Spinal cord (tissue), 10 donors: ENCODE measurements at places on chromosomes 11 and 22.

DNA sequence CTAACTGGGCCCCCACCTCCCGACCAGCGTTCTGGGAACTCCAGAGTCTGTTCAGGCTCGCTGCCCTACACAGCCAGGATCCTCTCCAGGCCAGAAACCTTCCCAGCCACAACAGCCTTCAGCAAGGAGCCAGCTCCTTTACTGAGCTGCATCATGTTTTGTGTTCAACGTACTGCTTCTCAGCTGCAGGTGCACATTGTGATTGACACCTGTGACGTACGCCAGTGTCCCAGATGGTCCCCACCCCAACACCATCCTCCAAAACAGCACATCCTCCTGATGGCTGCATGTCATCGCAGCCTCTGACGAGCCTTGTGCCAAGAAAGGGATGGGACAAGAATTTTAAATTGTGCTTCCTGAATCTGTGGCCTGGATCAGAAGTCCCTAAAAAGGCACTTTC is 117.5 kb downstream of the SPATA19 start:
- DNase-seq = no peak

- DNase-seq = no peak
Measured at GRCh38 chr11:65077451-65077850, 6.4 kb downstream of the CDCA5 start.

DNA sequence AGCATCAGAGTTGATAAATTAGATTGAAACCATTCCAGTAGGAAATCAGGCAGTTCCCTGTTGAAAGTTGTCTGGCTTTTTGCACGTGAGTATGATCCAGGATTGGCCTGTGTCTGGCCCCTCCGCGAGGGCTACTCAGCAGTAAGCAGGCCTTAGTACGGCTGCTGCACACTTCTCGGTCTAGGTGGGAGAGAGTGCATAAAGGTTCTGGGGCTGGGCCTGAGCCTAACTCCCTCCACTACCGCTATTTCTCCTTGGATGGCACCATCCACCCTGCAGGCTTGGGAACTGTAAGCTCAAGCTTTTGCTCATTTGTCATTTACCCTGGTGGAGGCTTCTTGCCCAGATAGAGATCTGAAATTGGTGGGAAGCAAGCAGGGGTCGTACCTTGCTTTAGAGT is 22.0 kb downstream of the TUB start:
- DNase-seq = no peak

DNA sequence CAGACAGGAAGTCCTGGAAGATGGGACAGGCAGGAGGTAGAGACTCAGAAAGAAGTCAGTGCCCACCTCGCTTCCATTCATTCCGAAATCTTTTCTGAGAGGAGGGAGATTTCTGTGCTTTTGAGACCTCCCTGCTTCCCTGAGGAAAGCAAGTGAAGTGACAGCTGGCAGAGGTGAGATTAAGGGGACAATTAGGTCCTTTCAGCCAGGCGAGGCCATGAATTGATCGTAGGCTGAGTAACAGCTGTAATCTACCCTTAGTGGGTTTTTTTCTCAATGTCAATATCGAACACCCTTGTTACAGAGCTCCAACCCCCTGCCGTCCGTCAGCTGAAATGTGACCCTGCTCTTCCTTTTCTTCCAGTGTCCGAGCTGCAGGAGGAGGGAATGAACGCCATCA is 96.0 kb downstream of the PARVA start:
- DNase-seq = peak; percentile 17

GRCh38 chr11:59078435-59078834 is 7.7 kb upstream of the GLYATL1B start:
- no peak for DNase-seq

GRCh38 chr11:27201454-27202302 is 161.1 kb downstream of the BBOX1 start:
- DNase-seq = no peak

GRCh38 chr22:24051568-24051967 is 40.5 kb downstream of the CABIN1 start:
- no peak for DNase-seq

GRCh38 chr11:75022759-75023396 is 34.1 kb downstream of the NEU3 start:
- peak; percentile 73 for DNase-seq

- DNase-seq = no peak
Measured at GRCh38 chr11:91308069-91308468, 916.5 kb upstream of the FAT3 start.

DNA sequence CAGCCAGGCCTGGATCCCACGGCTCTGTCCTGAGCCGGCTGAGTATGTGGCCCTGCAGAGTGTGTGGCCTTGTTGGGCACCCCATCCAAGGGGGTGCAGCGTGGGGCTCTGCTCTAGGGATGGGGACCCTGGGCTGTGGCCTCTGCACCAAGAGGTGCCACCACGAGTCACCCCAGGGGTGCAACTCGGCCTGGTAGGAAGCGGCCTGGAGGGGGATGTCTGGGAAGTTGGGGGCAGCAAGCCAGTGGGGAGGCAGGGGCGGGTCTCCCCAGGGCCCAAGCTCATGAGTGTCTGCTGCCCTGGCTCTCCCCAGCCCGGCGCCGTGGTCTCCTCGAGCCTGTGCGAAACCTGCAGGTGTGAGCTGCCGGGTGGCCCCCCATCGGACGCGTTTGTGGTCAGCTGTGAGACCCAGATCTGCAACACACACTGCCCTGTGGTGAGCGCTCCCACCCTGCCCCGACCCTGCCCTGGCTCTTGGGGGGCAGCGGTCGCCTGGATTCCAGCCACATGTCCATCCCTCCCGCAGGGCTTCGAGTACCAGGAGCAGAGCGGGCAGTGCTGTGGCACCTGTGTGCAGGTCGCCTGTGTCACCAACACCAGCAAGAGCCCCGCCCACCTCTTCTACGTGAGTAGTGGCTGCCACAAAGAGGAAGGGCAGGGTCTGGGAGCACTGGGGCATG is 24.2 kb upstream of the MUC5B start:
- DNase-seq = no peak

GRCh38 chr11:36328966-36329673 is 33.0 kb downstream of the PRR5L start:
- no peak for DNase-seq

- no peak for DNase-seq
Measured at GRCh38 chr11:134740590-134741261, 328.7 kb upstream of the B3GAT1 start.

DNA sequence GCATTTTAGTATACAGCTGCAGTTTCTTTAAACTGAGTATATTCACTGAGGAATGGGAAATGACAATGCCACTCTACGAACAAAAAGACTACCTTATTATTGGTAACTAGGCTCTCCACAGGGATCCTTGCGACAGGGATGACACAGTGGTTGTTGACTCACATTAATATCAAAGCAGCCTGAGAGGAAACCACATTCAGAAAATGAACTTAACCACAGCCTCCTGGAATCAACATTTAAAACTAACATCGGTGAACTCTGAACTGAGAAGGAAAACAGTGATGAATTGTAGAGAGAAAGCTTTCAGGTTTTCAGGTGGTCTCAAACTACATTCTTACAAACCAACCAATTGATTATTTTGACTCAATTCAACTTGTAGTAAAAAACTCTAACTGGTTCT is 90.3 kb upstream of the MTMR2 start:
- no peak for DNase-seq

DNA sequence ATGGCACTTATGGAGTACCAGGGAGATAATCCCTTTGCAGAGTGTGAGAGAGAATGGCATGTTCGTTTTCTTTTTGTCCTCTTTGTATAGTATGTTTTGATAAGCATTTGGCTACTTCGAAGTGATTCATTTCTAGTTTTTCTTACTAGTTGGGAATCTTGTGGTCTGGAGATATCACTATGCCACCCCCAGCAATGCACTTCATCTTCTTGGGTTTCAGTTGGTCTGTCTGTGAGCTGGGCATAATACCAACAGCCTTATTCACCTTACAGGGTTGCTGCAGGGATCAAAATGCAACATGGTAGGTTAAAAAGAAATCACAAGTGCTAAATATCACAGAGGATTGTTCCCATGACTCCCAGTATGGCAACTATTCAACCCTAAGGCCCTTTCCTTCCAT is 387.8 kb upstream of the CADM1 start:
- DNase-seq = no peak

- no peak for DNase-seq
Measured at GRCh38 chr11:86383041-86383955, 8.6 kb downstream of the CCDC81 start.

DNA sequence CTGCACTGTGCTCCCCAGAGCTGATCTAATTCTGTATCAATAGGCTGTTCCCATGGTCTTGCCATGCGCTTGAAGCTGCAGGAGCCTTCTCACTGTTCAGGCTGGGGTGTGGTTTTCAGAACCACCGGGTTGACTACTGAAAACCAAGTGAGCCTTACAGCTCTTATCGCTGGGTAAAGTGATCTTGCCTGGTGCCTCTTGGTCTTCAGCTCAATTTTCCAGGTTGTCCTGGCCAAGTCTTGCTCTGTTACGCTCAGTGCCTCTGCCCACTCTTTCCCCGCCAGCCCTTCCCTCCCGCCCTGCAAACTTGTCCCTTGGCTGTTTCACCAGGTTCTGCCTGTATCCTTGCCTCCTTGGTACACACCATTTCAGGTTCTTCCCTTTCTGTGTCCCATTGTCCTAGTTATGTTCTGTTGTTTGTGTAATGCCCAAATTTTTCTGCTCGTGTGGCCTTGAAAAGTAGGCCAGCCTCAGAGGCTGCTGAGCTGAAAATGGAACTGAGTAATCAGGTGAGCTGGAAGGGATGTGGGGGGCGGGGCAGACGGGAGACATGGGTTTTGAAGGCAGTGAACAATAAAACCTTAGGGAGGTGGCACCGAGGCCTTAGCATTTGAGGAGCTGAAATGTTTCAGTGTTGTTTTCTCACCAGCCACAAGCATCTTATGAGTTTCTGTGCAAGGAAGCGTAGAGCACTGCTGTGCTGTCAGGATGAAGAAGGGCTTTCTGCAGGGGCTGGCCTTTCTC is 11.2 kb downstream of the PEX26 start:
- no peak for DNase-seq

DNA sequence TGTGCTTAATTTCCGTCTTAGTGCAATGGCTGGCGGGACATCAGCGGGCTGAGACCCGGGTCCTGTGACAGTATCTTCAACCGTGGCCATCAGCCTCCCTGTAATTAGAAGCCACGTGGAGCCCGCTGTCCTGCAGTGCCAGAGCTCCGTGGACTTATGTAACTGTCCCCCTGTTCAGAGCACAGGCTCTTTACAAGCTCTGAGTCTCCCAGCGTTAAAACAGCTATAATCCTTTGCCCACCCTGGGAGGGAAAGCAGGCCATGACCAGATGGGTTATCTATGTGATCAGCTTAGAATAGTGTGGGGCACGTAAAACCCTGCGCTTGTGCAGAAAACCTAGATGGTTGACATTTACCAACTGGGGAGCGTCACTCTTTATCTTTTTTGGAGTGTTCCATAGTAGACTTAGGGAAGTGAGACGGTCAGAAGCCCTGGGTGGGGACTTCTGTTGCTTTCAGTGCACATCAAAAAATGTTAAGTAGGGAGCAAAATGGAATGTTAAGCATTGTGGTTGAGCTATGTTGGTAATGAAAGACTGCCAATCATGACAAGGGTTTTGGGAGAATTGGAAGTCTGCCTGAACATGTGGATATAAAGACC is 103.5 kb upstream of the CADM1 start:
- peak; percentile 23 for DNase-seq

DNA sequence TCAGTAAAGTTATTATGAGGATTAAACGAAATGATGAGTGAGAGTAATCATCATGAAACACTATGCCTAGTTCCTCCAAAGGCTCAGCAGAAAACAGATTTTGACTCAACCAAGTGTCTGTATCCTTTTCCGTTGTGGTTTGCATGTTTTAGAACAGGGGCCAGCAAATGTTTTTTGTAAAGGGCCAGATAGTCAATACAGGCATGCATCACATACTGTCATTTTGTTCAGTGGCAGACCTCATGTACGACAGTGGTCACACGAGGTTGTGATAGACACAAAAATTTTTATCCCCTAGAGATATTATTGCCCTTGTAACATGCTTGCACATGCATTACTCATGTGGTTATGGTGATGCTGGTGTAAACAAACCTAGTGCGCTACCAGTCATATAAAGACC is 81.9 kb upstream of the SLC25A18 start:
- DNase-seq = no peak

- DNase-seq = peak; percentile 17
Measured at GRCh38 chr11:75031771-75032549, 43.2 kb downstream of the NEU3 start.

- DNase-seq = no peak
Measured at GRCh38 chr22:39654131-39654926, 83.8 kb downstream of the CACNA1I start.

DNA sequence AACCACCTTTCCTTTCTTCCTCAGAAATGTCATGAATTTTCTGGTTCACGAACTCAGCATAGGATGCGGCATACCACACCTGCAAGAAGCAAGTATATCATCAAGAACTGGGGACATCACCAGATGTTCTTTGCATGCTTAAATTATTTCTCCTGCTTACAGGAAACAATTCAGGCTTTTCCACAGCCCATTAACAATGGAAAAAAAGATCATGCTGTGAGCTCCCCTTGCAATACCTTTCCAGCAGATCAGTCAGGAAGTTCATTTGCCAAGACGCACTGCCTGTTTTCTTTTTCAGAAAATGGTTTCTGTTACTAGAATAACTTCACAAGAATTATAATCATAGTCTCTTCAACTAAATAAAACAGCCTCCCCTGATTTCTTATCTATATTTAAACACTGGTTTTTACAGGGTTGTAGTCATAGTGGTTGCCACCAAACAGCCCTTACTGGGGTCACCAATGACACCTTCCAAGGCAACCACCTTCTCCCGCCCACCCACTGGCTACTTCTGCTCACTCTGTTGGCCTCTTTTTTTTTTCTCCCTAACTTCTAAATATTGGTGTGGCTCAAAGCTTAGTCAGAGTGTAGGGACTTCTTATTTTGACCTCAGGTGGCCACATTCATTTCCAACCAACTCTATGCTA is 42.3 kb upstream of the NFRKB start:
- DNase-seq = no peak

- no peak for DNase-seq
Measured at GRCh38 chr11:115616971-115617370, 112.8 kb upstream of the CADM1 start.

DNA sequence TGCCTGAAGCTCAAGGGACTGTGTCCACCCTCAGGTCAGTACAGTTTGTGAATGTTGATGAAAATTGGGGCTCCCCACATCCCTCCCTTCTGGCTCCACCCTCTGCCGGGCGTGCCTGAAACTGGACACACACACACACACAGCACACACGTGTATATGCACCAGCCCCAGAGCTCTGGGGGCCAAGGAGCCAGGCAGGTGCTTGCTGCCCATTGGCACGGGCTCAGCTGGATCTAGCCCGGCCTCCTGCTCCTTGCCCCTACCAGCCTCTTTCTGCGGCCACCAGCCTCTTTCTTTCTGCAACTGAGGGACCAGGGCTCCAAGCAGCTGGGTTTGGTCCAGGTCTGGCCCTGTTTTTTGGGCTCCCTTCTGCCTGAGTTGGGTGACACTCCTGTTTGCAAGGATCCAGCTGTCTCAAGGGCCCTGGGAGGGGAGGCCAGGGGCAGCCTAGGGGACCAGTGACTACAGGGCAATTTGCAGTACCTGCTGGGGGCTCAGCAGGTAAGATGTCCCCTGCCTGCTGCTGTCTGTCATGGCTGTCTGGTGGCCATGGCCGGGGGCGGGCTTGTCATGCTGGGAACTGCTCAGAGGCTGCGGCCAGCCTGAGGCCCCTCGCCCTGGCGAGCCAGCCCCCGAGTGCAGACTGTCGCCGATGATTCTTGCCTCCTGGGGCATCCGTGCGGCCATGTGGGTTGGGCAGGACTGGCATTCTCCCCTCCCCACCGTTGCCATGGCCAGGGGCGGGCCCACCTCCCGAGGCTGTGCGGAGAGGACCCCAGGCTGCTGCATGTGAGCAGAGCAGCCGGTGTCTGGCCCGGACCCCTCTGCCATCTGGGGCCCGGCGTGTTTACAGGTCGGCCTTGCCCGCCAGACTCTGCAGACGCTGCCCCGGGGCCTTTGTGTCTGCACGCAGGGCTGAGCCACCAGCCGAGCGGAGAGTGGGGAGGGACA is 51.5 kb upstream of the PPARA start:
- no peak for DNase-seq
